ENCODE measurements at places on chromosomes 6 and 20.
A peak's percentile ranks its signal among the peaks of the same experiment; 100 is the strongest.

- DNase-seq = peak; percentile 80
Observed at GRCh38 chr20:41482647-41483552, 116.3 kb upstream of the EMILIN3 start.

DNA sequence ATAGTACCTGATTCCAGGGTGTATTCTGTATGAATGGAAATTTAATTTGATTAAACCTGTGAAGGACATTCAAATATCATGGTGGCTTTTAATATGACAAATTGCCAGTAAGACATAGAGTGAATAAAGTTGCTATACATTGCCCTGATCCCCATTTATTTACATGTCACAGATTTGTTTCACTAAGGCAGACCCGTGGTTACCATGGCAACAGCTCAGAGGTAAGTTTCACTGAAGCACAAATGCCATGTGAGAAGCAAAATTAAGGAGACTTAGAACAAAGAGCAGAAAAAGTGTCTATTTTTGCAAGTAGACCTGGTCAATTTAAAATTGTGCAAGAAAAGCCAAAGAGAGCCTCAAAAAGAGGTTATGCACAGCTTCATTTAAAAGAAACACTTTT, 63.7 kb downstream of the PXDC1 start:
- DNase-seq = no peak

- no peak for DNase-seq
Observed at GRCh38 chr6:15758631-15759215, 95.9 kb upstream of the DTNBP1 start.

- no peak for DNase-seq
Observed at GRCh38 chr6:63504777-63505384, 67.4 kb upstream of the LOC128125822 start.

All from AG09309 (cell line).